Activated CD4-positive, alpha-beta memory T cell treated with anti-CD3 and anti-CD28 coated beads, Interleukin-2, amount 10 ng/mL, durations not matched to agents 7 days and 5 days (primary cell): ENCODE measurements at places on chromosomes 2 and 18. TPM values are rescaled to one million over a fixed set of nuclear protein-coding genes. Genes with fewer than 3 reads are reported as not detected.

GRCh38 chr18:36314754-36315153 is 17.2 kb downstream of the FHOD3 start:
- DNase-seq = no peak

DNA sequence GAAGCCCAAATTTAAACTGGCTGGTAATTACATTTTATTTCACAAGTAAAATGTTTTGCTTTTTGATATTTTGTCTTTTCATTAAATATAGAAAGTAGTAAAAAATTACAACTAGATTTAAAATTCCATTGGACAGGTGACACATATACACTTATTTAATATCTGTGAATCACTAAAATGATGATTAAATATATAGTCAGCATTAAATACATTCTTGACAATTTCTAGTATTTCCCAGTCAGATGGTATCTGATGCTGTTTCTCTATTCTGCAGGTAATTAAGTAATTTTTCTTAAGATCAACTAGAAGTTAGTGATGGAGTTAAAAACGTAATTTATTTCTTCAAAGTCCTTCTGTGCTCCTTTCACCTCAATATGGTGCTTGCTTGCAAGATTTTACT is 237.8 kb downstream of the LRRTM4 start:
- no peak for DNase-seq

The LRRTM1 gene
- not detected for total RNA-seq

- DNase-seq = no peak
Measured at GRCh38 chr18:63073481-63073880, 246.1 kb downstream of the BCL2 start.

The GAL3ST2 gene
- 0.23 TPM for total RNA-seq

DNA sequence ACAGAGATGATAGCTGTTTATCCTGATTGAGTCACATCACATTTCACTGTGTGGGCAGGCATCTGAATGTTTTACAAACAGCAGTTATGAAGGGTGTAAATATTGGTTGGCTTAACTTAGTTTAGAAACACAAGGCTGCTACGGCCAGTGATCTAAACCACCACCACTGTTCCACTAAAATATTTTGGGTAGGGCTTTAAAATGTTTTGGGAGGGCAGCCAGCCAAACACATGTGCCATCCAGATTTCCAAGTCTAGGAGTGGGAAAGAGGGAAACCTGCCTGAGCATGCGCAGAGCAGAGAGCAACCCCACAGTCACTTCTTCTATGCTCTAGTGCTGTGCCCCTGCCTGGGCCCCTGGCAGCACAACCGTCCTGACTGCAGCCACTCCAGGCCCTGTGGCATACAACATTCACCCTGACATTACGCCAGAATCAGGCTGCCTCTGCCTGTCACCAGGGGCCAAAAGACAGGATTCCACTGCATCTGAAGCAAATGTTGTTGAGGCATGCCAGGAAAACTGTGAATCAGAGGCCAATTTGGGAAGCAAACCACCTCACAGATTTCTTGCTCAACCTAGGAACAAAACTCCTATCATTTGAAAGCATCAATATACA is 74.8 kb upstream of the COL5A2 start:
- no peak for DNase-seq

GRCh38 chr2:63562751-63563150 is 25.5 kb downstream of the WDPCP start:
- DNase-seq = no peak

DNA sequence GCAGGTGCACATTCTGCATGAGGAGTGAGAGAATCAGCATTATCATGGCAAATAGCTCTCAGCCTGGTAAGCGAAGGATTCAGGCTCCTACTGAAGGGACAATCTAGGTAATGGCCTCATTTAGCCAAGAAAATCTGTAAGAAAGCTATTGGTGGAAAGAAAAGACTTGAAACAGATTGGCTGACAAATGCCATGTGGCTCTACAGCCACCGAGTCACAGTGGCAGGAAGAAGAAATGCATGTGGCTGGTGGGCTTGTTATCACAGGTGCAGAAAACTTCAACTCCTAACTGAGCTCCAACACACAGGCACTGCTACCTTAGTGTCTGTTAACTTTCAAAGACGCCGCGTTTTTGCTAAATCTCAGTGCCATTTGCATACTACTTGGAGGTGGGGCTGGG is 60.6 kb upstream of the REV1 start:
- no peak for DNase-seq

The CAVIN2 gene
- not detected for total RNA-seq

The GREB1L gene
- total RNA-seq = not detected

The SCN3A gene
- not detected for total RNA-seq

DNA sequence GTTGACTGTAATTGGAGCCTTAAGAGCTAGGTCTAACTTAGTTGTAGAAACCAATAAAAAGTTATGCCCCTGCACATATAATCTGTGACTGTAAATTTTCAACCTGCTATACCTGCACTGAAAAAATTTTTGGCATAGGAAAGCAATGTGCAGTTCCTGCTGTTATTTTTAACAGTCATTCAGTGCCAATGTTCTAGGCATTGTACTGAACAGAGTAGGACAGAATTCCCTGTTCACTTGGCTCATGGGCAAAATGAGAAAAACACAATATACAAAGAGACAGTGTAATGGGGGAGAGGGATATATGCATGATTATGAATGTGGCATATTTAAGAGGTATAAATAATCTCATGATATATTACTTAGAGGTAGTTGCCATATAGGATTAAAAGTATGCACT is 458.0 kb downstream of the TGIF1 start:
- DNase-seq = no peak

- DNase-seq = no peak
Measured at GRCh38 chr2:136344339-136344738, 226.4 kb upstream of the CXCR4 start.

GRCh38 chr2:133867166-133867565 is 298.9 kb upstream of the NCKAP5 start:
- no peak for DNase-seq

- DNase-seq = no peak
Measured at GRCh38 chr2:172249986-172250385, 147.3 kb upstream of the DLX2 start.

DNA sequence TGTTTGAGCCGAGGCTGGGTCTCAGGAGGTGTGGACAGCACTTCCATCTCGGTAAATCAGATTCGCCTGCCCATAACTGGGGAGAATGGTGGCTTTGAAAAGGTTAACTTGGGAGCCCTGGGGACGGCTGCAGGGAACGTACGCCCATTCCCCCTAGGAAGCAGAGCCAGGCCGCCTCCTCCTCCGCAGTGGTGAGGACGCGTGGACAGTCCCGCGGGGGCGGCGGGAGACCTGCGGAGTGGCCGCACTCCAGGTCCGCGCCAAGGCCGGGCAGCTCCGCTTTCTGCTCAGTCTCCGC is 845 bp upstream of the MYCN start:
- DNase-seq = no peak

DNA sequence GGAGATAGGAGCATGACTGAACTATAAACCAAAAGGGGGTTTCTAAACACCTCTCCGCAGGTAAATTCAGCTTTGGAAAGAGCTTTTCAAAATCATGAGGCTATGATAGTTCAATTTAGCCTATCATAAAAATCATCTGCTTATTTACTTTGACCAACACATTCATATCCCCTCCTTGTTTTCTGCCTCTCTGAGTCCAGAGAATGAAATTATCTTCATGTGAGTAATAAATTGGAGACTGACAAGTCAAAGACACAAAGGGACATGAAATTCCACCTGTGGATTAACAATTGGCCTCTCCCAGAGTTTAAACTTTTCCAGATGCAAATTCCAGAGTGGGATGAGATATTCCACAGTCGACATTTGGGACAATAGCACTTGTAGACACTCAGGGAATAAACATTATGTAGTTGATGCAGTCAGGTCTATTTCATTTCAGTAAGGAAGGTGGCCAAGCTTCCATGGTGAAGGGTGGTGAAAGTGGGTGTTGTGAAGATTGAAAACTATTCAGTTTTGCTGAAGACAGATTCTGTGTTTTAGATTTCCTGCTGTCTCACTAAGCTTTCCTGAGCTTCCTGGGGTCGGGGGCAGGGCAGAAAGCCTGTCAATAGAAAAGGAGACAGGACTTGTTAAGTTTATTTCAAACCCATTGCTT is 84.7 kb downstream of the CDC42EP3 start:
- no peak for DNase-seq

DNA sequence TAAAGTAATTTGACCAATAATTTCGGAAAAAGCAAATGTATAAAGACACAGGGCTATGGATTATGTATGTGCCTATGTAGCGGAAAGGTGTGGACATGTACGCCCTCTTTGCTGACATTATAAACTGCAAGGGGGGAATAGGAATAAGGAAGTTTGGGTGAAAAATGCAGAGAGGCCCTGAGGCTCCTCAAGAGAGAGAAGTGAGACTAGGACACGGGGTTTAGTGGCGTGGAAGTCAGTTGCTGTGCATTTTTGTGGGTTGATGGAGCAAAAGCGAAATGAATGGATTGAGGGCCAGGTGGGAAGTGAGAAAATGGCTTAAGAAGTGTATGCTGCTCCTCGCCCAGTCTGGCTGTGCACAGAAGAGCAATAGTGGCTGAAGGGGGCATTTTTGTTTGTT is 96.2 kb upstream of the B3GNT7 start:
- DNase-seq = no peak

- no peak for DNase-seq
Measured at GRCh38 chr2:168529900-168530561, 74.0 kb downstream of the CERS6 start.

- DNase-seq = no peak
Measured at GRCh38 chr2:38617301-38617700, 14.6 kb upstream of the HNRNPLL start.

The MC5R gene
- not detected for total RNA-seq
